ENCODE measurements at places on chromosomes 4 and X.

DNA sequence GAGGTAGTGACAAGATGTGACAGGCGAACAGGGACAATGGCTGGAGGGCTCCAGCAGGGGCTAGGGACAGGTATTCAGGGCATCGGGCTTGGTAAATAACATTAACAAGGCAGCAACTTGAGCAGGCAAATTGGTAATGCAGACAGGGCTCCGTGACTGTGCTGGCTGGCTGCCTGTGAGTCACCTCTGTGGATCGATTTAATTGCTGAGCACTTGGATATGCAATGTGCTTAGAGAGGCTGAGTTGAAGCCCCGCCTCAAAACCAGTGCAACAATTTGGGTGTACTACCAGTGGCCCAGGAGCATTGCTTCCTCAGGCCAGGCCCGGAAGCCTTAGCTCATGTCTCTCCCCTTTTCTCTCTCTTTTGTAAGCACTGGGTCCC, 19.5 kb downstream of the CNGA2 start:
- DNase-seq: no peak

- no peak for DNase-seq
Measured at GRCh38 chrX:40108162-40108958, 10.6 kb upstream of the BCOR start.

GRCh38 chr4:183986971-183987946, 82.2 kb downstream of the STOX2 start:
- no peak for DNase-seq

DNA sequence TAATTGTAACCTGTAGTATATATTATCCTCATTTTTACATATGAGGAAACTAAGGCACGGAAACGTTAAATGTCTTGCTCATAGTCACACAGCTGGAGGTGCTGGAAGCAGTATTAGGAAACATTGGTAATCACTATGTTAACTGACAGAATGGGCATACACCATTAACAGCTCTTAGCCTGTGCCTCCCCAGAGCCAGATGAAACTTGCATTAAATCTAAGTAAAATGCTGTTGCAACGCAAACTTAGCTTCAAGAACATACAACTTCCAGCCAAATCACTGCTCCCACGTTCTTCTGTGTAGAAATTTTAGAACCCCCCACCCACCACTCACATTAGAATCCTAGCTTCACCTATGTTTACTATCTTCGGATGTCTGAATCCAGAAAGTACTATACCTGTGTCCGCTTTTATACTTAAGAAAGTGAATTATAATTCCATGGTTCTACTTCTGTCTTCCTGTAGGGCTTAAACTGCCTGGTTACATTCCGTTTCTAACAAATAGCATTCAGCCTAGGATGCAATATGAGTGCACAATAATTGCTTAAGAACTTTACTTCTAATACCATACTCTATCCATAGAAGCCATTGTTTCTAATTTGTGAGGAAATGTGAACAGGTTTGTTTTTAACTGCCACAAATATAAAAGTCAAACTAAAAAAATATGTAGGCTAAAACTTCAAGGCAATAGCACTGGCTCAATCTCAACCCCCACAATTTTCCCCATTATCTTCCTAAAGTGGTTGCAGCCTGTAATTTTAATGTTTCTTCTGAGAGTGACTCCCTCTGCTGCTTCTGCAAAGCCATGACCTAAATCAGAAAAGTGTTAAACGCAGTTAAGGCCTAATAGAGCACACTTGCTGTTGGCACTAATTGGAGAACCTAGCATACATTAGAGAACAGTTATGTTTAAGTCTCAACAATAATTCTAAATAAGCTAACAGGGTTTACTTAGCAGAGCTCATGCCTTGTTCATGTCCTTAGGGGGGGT, 4.4 kb downstream of the UNC5C start:
- DNase-seq: no peak

DNA sequence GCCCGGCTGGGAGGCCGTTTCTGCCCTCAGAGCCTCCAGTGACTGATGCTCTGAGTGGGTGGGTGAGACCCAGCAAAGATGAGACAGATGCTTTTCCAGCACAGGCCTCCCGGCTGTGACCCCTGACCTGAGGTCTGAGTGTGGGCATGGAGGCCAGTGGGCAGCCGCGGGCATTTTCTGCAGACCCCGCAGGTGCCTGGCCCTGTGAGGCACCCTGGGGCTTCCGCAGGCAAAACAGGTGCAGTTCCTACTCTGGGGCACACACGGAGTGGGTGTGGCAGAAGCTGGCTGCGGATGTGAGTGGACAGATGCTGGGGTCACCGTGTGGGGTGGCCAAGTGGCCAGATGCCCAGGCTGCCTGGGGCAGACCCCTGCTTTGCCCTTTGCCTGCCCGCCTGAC, 14.8 kb downstream of the HTRA3 start:
- DNase-seq: no peak

- DNase-seq: no peak
Measured at GRCh38 chr4:25107827-25108516, 52.3 kb downstream of the SEPSECS start.

DNA sequence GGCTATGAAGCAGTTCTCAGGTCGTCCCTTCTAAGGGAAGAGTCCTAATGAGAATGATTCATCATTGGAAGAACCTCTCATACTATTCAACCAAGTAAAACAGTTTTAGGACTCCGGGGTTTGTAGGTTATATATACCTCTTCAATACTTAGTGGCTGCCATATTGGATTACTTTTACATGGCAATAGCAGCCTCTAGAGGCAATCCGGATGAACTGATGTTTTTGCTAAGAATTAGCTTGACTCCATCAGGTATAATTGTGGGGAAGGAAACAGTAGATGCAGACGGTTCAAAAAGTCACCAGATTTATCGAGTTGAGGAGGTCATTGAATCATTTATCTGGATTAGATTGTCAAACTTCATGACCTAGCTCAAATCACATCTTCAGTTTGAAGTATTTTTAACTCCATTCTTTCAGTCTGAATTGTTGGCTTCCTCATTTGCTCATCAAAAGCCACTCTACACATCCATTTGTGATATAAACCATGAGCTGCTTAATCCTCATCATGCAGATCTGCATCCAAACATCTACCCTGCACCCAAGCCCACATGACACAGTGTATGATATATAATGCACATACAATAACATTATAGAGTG, 28.4 kb downstream of the GUCY1B1 start:
- DNase-seq: no peak

GRCh38 chrX:22135171-22135711, 103.1 kb downstream of the PHEX start:
- no peak for DNase-seq

- DNase-seq: no peak
Measured at GRCh38 chrX:38657562-38657961, 96.2 kb downstream of the TSPAN7 start.

DNA sequence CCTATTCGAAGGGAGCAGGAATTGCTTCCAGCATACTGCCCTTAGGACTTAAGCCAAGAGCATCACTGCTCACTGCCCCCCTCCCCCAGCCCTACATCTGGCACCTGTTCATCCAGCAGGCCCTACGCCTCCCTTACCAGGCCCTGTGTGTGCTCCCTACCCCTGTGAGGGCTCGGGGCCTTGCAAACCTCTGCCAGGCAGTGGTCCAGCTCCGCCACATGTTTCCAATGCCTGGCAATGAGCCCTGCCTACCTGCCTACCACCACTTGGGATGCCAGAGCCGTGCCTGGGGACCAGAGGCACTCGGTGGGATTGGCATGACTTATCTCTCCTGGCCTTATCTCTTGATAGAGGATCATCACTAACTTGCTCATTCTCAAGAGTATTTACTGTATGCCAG, 27.5 kb upstream of the MTM1 start:
- DNase-seq: no peak

DNA sequence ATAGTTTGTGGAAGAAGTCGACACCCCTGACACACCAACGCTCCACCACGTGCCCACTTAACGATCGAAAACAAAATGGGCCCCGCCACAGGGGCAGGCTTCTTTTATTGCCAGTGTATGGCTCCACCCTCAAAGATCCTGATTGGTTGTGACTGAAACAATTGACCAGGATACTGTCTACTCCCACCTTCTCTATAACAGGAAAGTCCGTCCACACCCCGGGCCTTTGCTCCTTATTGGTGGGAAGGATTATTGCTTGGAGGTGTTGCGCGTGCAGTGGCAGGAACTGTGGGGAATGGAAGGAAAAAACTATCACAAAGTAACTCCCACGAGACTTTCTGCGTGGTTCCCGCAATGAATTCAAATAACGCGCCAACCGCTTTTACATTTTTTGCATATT, at the start of gene USP26:
TSS of gene USP26 (minus strand) at position 79 of the 400 bp plus-strand sequence. CDS start 68,889 bp downstream, outside the sequence.
- no peak for DNase-seq

GRCh38 chrX:15881381-15881897, 26.8 kb upstream of the AP1S2 start:
- DNase-seq: no peak

DNA sequence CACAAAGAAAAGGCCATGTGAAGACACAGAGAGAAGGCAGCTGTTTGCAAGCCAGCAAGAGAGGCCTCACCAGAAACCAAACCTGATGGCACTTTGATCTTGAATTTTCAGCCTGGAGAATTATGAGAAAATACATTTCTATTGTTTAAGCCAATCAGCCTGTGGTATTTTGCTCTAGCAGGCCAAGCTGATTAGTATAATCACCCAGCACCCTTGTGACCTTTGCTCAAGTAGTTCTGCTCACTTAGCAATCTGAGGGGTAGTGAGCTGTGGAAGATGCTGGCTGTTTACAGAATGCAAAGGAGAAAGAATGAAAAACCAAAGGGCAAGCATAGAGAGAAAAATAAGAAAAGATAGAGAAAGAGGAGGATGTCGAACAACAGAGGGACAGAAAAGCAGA, 396.4 kb upstream of the BOD1L1 start:
- DNase-seq: no peak

- DNase-seq: no peak
Measured at GRCh38 chr4:36414248-36414647, 132.8 kb downstream of the DTHD1 start.

GRCh38 chr4:78766650-78767049, 9.5 kb upstream of the BMP2K start:
- no peak for DNase-seq

DNA sequence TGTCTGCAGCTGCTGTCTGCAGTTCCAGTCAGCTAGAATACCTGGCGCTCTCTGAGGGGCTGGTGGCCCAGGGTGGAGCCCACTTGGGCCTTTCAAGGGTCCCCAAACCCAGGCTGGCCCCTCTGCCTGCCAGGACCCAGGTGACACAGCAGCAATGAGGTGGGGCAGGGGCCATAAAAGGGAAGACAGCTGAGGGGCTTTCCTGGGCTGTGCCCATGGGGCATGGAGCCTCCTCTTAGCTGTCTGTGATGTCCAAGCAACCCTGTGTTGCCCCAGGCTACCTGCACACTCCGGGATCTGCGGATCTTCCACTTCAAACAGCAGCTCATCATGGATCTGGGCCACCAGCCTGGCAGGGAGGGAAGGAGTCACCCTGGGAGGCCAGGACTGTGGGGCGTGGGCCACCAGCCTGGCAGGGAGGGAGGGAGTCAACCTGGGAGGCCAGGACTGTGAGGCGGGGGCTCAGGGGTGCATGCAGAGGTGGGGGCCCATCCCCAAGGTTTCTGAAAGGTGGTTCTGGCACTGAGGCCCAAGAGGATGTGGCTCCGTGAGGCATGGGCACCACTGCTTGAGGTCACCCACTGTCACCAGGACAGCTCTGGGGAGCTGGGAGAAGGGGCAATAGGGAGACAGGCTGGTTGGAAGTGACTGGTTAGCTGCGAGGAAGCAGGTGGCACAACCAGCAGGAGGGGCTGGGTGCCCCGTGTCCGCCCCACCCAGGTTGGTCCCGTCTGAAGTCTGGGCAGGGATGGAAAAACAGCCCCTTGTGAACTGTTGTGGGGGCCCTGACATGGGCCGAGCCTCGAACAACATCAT, 16.3 kb downstream of the NAT8L start:
- DNase-seq: no peak

GRCh38 chr4:94673961-94674360, 83.8 kb upstream of the BMPR1B start:
- no peak for DNase-seq
